ENCODE measurements at places on chromosomes 6 and 20.
A peak's percentile ranks its signal among the peaks of the same experiment; 100 is the strongest.

DNA sequence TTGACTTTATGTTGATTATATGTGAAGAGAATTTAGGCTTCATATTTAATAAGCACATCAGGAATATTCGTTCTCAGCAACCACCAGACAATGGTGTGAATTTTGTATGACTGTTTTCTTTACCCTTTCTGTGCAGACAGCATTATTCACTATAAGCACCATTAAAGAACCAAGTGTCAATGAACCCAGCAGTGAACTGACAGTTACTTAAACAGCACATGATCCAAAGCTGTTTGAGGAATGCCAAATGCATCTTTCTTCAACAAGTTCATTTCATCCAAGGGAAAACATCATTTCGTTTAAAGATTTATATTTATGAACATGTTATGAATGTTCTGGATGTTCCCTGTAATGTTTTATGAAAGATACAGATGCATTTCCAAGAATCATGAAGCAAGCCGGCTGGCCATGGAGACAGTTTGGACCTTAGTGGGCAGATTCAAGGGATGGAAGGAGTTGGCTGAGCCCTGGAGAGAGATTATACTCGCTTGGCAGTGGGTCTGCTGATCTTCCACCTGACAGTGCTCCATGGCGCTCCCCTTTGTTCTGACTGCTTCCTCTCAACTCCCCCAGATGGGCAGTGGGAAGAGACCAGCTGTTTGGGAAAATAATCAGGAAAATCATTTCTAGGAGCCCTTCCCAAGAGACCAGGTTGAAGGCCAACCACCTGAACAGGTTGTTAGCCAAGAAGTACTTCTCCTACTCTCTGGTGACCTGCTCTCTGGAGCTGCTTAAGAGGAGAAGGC, 326.0 kb upstream of the RSPO3 start:
- no peak for DNase-seq

- DNase-seq = no peak
Observed at GRCh38 chr6:24100024-24100769, 25.8 kb upstream of the NRSN1 start.

GRCh38 chr20:1299522-1299921, 29.4 kb downstream of the SDCBP2 start:
- DNase-seq = peak; percentile 83

DNA sequence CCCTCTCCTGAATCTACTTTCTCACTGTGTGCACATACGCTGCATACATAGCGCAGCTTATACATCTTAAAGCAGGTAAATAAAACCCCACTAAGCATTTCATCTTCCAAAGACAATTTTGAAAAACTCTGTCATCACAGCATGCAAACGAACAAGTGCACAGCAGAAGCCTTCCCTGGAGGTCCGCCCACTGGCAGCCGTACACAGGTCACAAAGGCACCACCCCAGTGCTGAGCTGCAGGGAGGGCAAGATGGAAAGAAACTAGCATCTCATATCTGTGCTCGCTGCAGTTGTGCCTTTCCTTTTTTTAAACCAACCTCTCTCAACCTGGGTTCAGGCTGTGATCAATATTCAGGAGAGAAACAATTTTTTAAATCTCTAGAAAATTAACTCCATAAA, 73.3 kb downstream of the HUS1B start:
- DNase-seq = no peak

DNA sequence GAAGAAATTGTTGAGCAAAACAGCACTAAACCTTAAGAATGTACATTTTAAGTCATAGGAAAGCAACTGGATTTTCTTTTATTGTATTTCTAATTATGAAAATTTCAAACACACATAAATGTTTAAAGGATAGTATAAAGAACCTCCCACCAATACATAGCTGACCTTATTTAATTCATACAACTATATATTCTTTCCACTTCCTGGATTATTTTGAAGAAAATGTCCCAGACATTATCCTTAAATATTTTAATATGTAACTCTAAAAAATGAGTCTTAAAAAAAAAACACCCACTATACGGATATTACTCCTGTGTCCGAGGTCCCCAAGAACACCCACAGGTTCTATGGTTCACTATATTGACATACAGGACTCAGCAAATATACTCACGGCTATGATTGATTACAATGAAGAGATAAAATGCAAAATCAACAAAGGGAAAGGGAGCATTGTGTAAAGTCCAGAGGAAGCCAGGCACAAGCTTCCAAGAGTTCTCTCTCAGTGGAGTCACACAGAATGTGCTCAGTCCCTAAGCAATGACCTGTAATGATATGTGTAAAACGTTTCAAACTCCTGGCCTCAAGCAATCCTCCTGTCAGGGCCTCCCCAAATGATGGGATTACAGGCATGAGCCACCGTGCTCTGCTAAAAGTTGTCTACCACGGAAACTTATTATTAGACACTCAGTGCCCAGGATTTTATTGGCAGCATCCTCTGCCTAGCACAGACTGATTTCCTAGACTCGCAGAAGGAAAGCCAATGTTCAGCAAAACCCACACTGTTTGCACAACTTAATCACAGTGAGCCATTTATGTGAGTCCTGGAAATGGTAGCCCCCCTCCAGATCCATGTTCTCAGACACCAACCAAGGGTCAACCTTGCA, 23.2 kb downstream of the GLYATL3 start:
- no peak for DNase-seq

GRCh38 chr6:154579485-154579884, 69.0 kb upstream of the CNKSR3 start:
- no peak for DNase-seq

Data from 8988T (cell line).